GM13977 (cell line): ENCODE measurements at places on chromosomes 7 and 10.

DNA sequence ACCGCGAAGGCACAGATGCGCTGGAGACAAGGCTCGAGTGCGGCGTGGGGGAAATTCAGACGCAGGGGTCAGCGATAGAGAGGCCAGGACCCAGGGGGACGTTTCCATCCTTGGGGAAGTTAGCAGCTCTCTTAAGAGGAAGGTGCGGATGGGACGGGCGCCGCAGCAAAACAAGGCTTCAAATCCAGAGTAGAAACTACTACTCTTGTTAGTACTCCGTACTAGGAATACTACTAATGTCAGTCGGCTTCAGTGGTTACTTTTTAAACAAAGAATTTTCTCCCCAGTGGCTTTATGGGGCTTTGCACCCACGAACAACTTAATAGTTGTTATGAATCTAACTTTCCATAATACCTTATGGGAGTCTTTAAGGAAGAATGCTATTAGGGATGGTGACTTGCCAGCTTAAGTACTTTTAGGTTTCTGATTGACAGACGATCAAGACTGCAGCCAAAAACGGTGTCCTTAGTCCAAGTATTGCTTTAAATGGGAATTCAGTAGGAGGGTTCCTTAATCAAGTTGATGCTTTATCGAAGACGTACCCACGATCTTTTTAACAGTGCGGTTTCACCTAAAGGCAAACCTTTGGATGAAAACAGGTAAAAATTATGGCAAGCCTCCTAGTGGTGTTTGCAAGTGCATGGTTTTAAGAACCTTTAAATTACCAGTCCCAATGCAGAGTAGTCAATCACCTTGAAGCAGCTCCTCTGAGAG lies 812 bp upstream of the IDE start:
- DNase-seq = peak; percentile 63

GRCh38 chr7:3896169-3896765 lies 595.2 kb downstream of the SDK1 start:
- no peak for DNase-seq

- DNase-seq = no peak
These were observed 282.0 kb upstream of the FZD1 start for GRCh38 chr7:90982228-90982627.

- DNase-seq = no peak
These were observed 54.2 kb upstream of the FHIP2A start for GRCh38 chr10:114767101-114767985.

- no peak for DNase-seq
These were observed 22.3 kb upstream of the TSPAN33 start for GRCh38 chr7:129122078-129122750.

DNA sequence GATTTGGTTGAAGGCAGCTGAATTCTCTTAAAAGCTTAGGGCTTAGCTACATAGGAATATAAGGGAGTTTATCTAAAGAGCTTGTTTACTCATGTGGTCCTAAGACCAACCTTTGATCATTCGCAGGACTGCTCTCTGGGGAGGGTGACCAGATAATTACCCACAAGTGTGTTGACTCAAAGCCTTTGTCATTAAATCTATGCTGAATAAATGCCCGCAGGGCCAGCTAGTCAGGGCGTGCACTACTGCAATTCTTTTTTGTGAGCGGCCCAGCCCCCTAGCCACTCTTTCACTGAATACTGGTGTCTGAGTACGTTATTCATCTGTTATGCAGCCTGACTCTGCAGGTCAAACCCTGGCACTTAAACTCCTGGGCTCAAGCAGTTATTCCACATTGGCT lies 69.6 kb downstream of the AKAP9 start:
- DNase-seq = no peak

DNA sequence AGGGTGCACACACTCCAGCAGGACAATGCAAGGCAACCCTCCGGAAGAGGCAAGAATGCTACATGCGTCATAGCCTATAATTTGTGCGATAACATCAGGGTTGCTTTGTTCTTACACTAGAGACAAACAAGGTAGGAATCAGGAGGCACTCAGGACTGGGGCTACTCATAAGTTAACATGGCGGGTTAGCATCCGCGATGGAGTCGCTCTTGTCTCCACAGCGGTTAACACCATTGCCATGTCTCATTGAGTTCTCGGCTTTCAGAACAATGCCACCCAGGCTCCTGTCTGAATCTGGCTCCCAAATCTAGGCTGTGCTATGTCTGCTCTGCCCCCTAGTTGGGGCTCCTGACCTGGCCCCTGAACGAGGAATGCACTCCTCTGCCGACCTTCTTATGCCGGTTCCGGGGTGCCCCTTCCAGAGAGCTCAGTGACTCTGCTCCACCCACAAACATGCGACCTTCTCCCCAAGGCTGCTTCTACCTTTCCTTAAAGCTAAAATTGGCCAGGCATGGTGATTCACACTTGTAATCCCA lies 24.9 kb upstream of the SLF2 start:
- no peak for DNase-seq

DNA sequence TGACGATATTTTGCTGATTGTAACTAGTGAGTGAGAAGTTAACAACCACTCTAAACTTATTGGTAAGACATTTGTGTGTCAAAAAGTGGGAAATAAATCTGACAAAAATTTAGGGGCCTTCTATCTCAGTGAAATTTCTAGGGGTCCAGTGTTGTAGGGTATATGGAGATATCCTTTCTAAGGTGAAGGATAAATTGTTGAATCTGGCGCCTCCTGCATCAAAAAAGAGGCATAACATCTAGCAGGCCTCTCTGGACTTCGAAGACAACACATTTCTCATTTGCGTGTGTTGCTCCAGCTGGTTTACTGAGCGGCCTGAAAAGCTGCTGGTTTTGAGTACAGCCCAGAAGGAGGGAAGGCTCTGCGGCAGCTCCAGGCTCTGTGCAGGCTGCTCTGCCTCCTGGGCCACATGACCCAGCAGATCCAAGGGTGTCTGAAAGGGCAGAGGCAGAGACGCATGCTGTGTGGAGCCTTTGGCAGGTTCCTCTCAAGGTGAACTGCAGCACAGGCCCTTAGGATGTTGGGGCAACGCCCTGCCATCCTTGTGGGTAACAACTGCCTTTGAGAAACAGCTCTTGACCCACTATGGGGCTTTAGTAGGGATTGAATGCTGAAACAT lies 72.4 kb downstream of the LMBR1 start:
- peak; percentile 7 for DNase-seq

DNA sequence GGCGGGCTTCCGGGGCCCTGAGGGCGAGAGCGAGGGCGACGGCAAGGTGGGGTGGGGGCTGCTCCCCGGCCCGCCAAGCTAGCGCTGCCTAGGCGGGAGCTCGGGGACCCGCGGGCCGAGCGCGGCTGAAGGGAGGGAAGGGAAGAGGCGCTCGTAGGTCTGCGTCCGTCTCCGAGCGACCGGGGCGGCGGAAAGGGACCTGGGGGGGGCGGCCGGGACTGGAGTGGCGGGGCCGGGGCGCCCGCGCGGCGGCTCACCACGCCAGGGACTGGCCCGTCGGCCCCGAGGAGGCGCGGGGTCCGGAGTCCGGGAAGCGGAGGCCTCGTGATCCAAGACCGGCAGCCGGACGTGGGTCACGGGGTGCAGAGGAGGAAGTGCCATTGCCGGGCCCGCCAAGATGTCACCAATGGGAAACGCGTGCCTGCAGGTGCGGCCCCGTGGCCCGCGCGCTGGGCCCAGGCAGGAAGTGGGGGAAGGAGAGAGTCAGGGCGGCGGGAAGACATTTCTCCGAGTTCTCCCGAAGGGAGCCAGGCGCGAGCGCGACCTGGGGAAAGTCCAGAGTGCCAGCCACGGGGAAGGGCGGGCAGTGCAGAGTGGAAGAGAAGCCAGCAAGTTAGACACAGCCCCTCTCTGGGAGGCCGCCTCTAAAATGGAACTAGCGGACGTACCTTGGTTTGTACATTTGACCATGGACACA lies 11.9 kb downstream of the HNRNPF start:
- DNase-seq = peak; percentile 93

DNA sequence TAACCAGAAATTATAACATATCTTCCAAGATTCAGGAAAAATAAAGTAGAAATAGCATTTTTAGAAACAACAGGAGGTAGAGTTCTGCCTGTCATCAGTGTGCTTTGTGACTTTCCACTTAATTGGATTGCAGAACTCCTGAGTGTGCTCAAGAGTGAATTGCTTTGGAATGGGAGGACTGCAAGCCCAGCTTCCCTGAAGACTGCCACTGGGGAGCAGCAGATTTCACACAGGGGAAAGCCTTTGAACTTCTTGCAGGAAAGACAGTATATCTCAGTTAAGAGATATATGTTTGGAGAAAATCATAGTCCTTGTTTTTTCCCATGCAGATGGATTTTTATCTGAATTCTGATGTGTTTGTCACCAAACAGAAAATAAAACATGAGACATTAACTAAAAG lies 124.5 kb downstream of the TMEM168 start:
- DNase-seq = no peak

- DNase-seq = no peak
These were observed 585.9 kb upstream of the GHITM start for GRCh38 chr10:83553366-83553765.

- DNase-seq = no peak
These were observed 66.9 kb upstream of the DOCK1 start for GRCh38 chr10:126838316-126838715.

GRCh38 chr7:43925984-43926797 lies at the start of gene UBE2D4:
TSS of gene UBE2D4 (plus strand) at chr7:43926436. CDS start at chr7:43926533, 97 bp downstream.
- peak; percentile 94 for DNase-seq

DNA sequence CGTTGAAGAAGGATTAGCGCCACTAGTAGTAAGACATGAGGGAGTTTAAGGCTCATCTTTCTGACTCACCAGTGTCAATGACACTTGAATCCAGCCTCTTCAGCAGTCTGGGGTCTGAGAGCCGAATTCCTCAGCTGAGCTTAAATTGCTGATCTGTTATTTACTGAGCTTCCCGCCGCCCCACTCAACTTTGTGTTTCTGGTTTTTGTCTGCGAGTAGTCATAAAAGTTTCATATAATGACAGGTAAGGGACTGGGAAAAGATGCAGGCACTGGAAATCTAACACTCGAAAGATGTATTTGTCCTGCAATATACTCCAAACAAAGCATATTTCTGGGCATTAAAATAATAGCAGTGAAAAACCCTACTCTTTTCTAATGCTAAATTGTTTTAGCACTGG lies 51.2 kb upstream of the RELN start:
- DNase-seq = no peak

DNA sequence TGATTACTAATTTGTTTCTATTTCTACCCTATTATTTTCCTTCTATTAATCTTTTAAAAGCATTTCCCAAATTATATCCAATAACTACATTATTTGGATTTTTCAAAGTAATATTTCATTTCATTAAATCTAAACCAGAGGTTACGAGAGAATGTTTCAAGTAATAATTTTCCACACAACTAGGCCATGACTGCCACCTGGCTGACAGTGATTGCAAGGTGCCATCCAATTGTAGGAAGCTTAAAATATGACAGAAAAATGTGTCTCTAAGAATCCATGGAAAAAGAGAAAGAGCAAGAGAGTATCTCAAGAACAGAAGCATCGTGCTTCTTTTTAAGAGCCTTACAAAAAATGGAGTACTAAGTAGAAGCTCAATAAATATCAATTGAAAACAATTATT lies 48.7 kb downstream of the TPK1 start:
- DNase-seq = no peak

DNA sequence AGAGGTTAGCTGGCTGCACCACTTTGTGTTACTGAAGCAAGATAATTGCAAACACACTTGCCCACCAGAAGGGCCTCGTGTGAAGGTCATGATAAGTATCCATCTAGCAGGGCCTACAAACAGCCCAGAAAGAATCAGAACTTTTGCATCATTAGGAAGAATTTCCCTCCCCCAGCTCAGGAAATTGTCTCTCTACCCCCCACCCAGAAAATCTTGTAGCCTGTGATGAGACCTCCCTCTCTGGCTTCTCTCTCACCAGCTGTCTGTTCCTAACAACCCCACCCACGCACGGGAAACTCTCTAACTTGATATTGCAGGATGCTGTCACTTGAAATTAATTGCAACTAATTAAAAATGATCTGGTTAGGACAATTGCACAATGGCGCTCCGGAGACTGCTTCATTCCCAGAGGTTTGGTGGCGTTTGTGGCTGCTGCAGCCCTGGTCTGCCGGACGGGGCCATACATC lies 34.5 kb downstream of the ZNF503 start:
- no peak for DNase-seq

DNA sequence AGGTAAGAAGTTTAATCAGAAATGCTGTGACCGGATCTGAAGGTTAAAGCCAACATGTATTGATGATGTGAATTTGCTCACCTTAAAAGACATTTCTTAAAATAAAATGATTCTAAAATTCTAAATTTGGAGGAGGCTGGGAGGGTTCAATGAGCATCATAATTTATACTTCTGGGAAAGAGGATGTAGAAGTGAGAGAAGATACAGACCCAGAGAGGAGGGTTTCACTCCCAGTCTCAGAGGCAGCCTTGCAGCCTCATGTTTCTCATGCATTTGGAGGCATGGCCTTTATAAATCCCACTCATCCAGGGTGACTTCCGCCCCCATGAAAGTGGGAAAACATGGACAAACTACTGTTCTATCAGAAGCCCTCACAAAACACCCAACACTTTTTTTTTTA lies 305.6 kb upstream of the PITRM1 start:
- DNase-seq = peak; percentile 31

GRCh38 chr10:116110736-116111135 lies 162.3 kb downstream of the GFRA1 start:
- no peak for DNase-seq

DNA sequence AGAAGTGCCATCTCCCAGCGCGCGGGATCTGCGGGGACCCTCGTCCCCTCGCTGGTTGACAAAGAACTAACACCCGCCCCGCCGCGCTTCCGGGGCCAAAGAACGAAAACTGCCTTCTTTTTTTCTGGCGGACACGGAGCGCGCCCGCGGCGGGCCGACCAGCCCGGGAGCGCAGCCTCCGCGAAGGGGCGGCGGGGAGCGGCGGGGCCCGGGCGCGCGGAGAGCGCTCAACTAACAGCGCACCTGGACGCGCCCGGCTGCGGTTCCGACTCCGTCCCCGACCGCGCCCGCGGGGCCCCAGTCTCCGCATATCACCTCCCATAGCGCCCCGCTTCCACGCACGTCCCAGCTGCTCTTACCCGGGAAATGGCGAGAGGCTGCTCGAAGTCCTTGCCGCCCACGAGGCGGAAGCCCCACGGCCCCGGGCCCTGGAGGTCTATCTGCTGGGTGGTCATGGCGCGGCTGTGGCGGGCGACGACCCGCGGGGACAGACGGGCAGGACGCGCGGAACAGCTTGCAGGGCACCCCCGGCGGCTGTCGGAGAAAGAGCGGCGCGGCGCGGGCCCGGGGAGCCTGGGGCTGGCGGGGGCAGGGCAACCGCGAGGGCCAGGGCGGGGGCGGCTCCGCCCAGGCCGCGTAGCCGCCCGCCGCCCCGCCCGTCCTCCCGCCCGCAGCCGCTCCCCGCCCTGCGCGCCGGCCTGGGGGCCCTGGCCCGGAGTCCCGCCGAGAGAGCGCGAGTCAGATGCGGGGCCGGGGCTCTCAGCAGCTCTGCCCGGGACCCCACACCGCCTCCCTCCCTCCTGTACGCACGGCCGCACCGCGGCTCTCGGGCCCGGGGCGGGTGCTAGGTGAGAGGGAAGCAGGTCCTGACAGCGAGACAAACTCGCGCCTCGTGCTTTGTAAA lies at the start of gene PDLIM1:
Gene PDLIM1 (minus strand): TSS at position 543 of the 904 bp plus-strand sequence. CDS start 88 bp downstream, at position 455.
- DNase-seq = peak; percentile 93

- DNase-seq = no peak
These were observed 36.0 kb downstream of the MYOF start for GRCh38 chr10:93445978-93446720.

GRCh38 chr7:128157906-128158305 lies 83.2 kb upstream of the LEP start:
- DNase-seq = no peak
